ENCODE measurements at places on chromosomes 2 and 18. TPM values are rescaled to one million over a fixed set of nuclear protein-coding genes. Genes with fewer than 3 reads are reported as not detected.
A peak's percentile ranks its signal among the peaks of the same experiment; 100 is the strongest.

- no peak for DNase-seq
- no peak overlapping the region for H3K27ac ChIP-seq
- no peak overlapping the region for H3K4me3 ChIP-seq
Observed at GRCh38 chr18:183769-184168, 25.4 kb downstream of the USP14 start.

PSMA8 gene
- total RNA-seq = 0.35 TPM

- peaks cover 6% of the 10 kb centered on the region for H3K27me3 ChIP-seq
- no peak for DNase-seq
- H3K27ac ChIP-seq = no peak overlapping the region
- no peak overlapping the region for H3K4me3 ChIP-seq
- no peaks in the 10 kb centered on the region for H3K4me1 ChIP-seq
Observed at GRCh38 chr18:57982372-57983021, 61.5 kb upstream of the NEDD4L start.

ZSWIM2 gene
- not detected for total RNA-seq

DNA sequence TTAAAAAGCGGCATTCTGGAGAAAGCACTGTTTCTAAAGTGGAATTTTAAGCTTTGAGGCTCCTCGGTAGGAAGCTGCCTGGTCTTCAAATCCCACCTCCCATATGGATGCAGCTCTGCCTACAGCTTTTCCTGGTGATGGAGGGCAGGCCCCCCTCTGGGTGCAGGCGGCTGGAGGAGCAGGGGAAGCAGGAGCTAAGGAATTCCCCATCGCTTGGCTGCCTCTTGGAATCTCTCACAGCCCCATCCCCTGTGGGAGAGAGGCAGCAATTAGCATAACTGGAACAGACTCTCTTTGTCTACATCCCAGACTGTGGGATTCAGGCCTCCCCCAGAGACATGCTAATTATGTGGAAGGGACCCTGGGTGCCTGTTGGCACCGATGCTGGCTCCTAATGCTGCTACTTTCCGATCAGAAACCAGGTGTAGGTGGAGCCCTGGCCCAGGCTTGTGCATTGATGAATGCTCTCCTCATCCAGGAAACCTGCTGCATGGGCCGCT is 51.3 kb downstream of the LIPG start:
- no peaks in the 10 kb centered on the region for H3K4me1 ChIP-seq
- no peak overlapping the region for H3K27ac ChIP-seq
- no peak for DNase-seq
- H3K36me3 ChIP-seq = no peaks in the 10 kb centered on the region
- no peaks in the 10 kb centered on the region for H3K27me3 ChIP-seq
- H3K4me3 ChIP-seq = no peak overlapping the region

DNA sequence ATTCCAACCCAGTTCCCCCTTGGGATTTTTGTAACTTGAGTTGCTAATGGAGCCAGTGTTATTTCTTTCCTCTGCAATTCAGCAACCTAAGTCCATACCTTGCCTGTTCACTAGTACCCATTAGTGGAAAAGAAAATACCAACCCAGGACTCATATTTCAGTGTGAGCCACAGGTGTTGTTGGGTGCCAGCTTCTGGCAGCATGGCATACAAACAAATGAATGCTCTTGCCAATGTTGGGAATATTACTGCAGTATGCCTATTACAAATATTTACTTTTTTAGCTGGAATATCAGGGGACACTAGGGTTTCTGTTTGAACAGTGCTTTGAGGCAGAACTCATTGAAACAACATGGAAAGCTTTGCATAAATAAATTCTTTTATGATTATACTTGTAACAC is 130.2 kb downstream of the NCKAP5 start:
- H3K27ac ChIP-seq = no peak overlapping the region
- DNase-seq = no peak
- H3K36me3 ChIP-seq = no peaks in the 10 kb centered on the region
- H3K27me3 ChIP-seq = no peaks in the 10 kb centered on the region
- no peaks in the 10 kb centered on the region for H3K4me1 ChIP-seq

DNA sequence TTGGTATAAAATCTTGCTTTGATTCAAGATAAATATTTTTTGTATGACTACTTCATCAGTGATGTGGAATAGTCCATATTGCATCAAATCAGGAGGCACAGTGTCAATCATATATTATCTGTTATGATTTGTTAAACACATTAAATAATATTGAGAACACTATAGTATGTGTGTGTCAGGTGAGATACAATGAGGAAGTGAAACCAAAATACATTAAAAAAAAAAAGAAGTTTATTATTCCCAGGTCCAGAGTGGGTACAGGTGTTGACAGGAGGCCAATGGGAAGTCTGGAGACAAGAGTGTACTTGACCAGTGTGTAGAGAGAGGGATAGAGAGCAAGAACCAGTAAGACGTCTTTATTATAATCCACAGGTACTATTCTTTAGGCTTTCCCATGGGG is 292.6 kb downstream of the FSIP2 start:
- H3K27me3 ChIP-seq = no peaks in the 10 kb centered on the region
- no peak for DNase-seq
- H3K27ac ChIP-seq = no peak overlapping the region
- no peaks in the 10 kb centered on the region for H3K4me1 ChIP-seq
- H3K36me3 ChIP-seq = no peaks in the 10 kb centered on the region

CNRIP1 gene
- total RNA-seq = 0.63 TPM

GRCh38 chr18:35005963-35006577 is 35.1 kb upstream of the MAPRE2 start:
- H3K4me3 ChIP-seq = no peak overlapping the region
- H3K36me3 ChIP-seq = no peaks in the 10 kb centered on the region
- DNase-seq = no peak
- H3K27ac ChIP-seq = no peak overlapping the region
- no peaks in the 10 kb centered on the region for H3K4me1 ChIP-seq

TTR gene
- total RNA-seq = 2.6 TPM

- no peak overlapping the region for H3K27ac ChIP-seq
- no peak for DNase-seq
- peaks cover 72% of the 10 kb centered on the region for H3K36me3 ChIP-seq
Observed at GRCh38 chr2:73862987-73863386, 29.8 kb upstream of the ACTG2 start.

GRCh38 chr2:77567723-77568122 is 45.5 kb upstream of the LRRTM4 start:
- no peak overlapping the region for H3K4me3 ChIP-seq
- no peak overlapping the region for H3K27ac ChIP-seq

GRCh38 chr2:24903161-24904103 is 16.6 kb downstream of the ADCY3 start:
- no peak overlapping the region for H3K4me3 ChIP-seq
- no peak overlapping the region for H3K27ac ChIP-seq
- no peak for DNase-seq
- no peaks in the 10 kb centered on the region for H3K27me3 ChIP-seq
- H3K36me3 ChIP-seq = peaks cover 4% of the 10 kb centered on the region
- H3K4me1 ChIP-seq = no peaks in the 10 kb centered on the region

DNA sequence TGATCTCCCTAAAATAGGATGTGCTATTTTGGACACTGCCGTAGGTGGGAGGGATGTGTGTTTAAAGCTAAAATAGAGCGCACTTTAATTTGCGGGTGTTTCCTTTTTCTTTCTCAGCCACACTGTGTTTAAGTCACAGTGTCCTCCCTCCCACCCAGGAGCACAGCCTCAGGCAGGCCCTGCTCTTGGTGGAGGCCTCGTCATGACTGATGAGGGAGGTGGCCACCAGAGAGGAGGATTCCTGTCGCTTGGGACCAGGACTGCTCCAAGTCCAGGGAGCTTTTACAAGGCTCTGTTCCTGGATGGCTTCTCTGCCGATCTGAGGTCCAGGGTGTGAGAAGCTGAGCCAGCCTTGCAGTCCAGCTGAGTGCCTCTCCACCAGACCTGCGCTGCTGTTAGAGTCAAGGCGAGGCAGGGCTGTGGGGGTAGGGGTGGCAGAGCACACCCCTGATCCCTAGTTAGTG is 33.5 kb downstream of the INPP4A start:
- H3K27ac ChIP-seq = peak overlapping the region; percentile 62
- no peaks in the 10 kb centered on the region for H3K36me3 ChIP-seq
- no peak for DNase-seq

MOGAT1 gene
- not detected for total RNA-seq

- H3K36me3 ChIP-seq = no peaks in the 10 kb centered on the region
- no peaks in the 10 kb centered on the region for H3K27me3 ChIP-seq
- no peak overlapping the region for H3K4me3 ChIP-seq
- no peaks in the 10 kb centered on the region for H3K4me1 ChIP-seq
- H3K27ac ChIP-seq = no peak overlapping the region
- DNase-seq = no peak
Observed at GRCh38 chr2:240465268-240465764, 29.9 kb downstream of the GPC1 start.

GRCh38 chr18:22268641-22269128 is 99.3 kb downstream of the GATA6 start:
- no peaks in the 10 kb centered on the region for H3K36me3 ChIP-seq
- H3K4me1 ChIP-seq = no peaks in the 10 kb centered on the region
- no peak for DNase-seq
- H3K27ac ChIP-seq = no peak overlapping the region
- H3K27me3 ChIP-seq = peaks cover 4% of the 10 kb centered on the region
- no peak overlapping the region for H3K4me3 ChIP-seq

ITGB6 gene
- total RNA-seq = not detected

- H3K4me1 ChIP-seq = peaks cover 12% of the 10 kb centered on the region
- no peak for DNase-seq
- H3K4me3 ChIP-seq = no peak overlapping the region
- no peaks in the 10 kb centered on the region for H3K27me3 ChIP-seq
- no peak overlapping the region for H3K27ac ChIP-seq
Observed at GRCh38 chr2:207072571-207072970, 93.2 kb downstream of the KLF7 start.

- DNase-seq = no peak
- no peaks in the 10 kb centered on the region for H3K27me3 ChIP-seq
- no peak overlapping the region for H3K27ac ChIP-seq
- H3K4me1 ChIP-seq = no peaks in the 10 kb centered on the region
- no peak overlapping the region for H3K4me3 ChIP-seq
- H3K36me3 ChIP-seq = no peaks in the 10 kb centered on the region
Observed at GRCh38 chr2:7988440-7988839, 693.4 kb upstream of the ID2 start.

AGAP1 gene
- total RNA-seq = 15.6 TPM

GRCh38 chr18:58201733-58202730 is 158.0 kb downstream of the NEDD4L start:
- no peaks in the 10 kb centered on the region for H3K27me3 ChIP-seq
- DNase-seq = no peak
- H3K4me1 ChIP-seq = no peaks in the 10 kb centered on the region

TLX2 gene
- total RNA-seq = 0.46 TPM

GRCh38 chr2:25430556-25430955 is 88.8 kb upstream of the DNMT3A start:
- DNase-seq = no peak
- H3K4me3 ChIP-seq = no peak overlapping the region
- H3K27ac ChIP-seq = no peak overlapping the region
- H3K27me3 ChIP-seq = no peaks in the 10 kb centered on the region
- no peaks in the 10 kb centered on the region for H3K36me3 ChIP-seq
- no peaks in the 10 kb centered on the region for H3K4me1 ChIP-seq

DNA sequence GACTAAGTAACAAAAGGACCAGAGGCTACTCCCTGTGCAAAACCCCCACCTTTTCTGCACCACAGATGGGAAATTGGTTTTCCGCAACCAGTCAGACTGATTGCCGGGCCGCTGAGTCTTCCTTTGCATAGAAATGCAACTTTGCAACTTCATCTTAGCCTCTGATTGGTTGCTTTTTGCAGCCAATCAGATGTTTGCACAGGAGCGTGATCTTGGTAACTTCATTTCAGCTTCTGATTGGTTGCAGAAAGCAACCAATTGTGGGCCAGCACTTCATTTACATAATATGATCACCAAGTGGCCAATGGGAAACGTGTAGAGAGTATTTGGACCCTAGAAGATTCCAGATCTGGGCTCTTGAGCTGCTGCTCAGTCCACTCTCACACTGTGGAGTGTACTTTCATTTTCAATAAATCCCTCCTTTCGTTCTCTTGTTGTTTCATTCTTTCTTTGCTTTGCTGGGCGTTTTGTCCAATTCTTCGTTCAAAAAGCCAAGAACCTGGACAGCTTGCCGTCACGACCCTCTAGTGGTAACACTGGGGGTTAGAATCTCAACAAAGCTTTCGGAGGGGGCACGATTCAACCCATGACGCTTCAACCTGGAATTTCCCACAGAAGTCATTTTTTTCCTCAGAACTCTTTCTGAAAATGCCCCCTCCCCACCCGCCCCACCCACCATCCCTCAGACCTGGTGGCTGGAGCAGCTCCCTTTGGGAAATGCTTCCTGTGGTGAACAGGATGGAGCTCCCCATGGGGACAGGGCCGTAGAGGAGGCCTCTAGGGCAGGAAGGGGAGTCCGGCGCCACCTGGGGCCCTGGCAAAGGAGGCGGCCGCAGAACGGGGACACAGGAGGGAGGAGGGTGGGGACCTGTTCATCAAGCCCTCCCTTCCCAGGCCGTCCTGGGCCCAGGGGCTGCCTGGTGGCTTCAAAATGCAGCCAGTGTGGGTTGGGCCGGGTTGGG is 31.8 kb upstream of the KCNF1 start:
- no peak overlapping the region for H3K4me3 ChIP-seq

EVX2 gene
- total RNA-seq = not detected

CFAP210 gene
- total RNA-seq = not detected

- no peak overlapping the region for H3K4me3 ChIP-seq
- H3K27me3 ChIP-seq = peaks cover 10% of the 10 kb centered on the region
- no peaks in the 10 kb centered on the region for H3K4me1 ChIP-seq
- DNase-seq = no peak
- H3K27ac ChIP-seq = no peak overlapping the region
- no peaks in the 10 kb centered on the region for H3K36me3 ChIP-seq
Observed at GRCh38 chr2:151973901-151974199, 125.0 kb downstream of the CACNB4 start.

- H3K4me1 ChIP-seq = no peaks in the 10 kb centered on the region
- H3K27me3 ChIP-seq = no peaks in the 10 kb centered on the region
- H3K36me3 ChIP-seq = no peaks in the 10 kb centered on the region
- H3K4me3 ChIP-seq = no peak overlapping the region
Observed at GRCh38 chr2:226600802-226601201, 198.8 kb downstream of the IRS1 start.

DNA sequence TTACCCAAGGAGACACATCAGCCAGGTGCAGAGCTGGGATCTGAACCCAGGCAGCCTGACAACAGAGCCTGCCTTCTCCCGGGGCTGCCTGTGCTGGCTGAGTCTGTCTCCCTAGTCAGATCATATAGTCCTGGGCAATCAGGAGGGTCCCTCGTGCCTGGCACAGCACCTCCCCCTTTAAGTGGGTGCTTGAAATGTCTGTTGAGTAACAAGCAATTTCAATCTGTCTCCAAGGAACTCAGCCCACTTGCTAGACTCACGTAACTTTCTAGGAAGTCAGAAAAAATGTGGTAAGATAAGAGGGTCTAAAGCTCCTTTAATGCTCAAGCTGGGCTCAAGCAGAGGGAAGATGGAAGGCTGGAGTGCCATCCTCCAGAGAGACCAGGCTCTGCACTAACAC is 51.9 kb downstream of the REEP1 start:
- no peaks in the 10 kb centered on the region for H3K27me3 ChIP-seq
- H3K36me3 ChIP-seq = no peaks in the 10 kb centered on the region
- H3K4me1 ChIP-seq = no peaks in the 10 kb centered on the region

GRCh38 chr2:26682155-26682554 is 10.4 kb upstream of the KCNK3 start:
- no peaks in the 10 kb centered on the region for H3K4me1 ChIP-seq
- no peak for DNase-seq
- H3K4me3 ChIP-seq = no peak overlapping the region
- no peaks in the 10 kb centered on the region for H3K36me3 ChIP-seq
- H3K27ac ChIP-seq = no peak overlapping the region

GRCh38 chr2:217714287-217714751 is 288.5 kb downstream of the TNS1 start:
- H3K27ac ChIP-seq = no peak overlapping the region
- H3K27me3 ChIP-seq = peaks cover 20% of the 10 kb centered on the region
- no peak overlapping the region for H3K4me3 ChIP-seq
- no peaks in the 10 kb centered on the region for H3K36me3 ChIP-seq
